ENCODE measurements at places on chromosomes 4 and X.

- no peak for DNase-seq
These were observed 141.5 kb downstream of the CAMK2D start for GRCh38 chr4:113620032-113620431.

- DNase-seq, result no peak
These were observed 90.8 kb upstream of the SMARCAD1 start for GRCh38 chr4:94116842-94117241.

DNA sequence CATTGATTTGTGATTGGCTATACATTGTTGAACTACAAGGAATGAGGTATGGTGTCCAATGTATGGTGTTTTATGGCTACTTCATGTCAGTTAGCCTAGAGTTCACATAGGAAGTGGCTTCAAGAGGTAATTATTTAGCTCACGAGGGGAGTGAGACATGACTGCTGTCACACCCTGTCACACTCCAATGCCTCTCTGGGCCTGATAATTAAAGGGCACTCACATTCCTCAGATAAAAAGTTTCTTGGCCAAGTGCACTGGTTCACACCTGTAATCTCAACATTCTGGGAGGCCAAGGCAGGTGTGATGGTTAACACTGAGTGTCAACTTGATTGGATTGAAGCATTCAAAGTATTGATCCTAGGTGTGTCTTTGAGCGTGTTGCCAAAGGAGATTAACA, 65.0 kb upstream of the DDX60 start:
- DNase-seq, result no peak

DNA sequence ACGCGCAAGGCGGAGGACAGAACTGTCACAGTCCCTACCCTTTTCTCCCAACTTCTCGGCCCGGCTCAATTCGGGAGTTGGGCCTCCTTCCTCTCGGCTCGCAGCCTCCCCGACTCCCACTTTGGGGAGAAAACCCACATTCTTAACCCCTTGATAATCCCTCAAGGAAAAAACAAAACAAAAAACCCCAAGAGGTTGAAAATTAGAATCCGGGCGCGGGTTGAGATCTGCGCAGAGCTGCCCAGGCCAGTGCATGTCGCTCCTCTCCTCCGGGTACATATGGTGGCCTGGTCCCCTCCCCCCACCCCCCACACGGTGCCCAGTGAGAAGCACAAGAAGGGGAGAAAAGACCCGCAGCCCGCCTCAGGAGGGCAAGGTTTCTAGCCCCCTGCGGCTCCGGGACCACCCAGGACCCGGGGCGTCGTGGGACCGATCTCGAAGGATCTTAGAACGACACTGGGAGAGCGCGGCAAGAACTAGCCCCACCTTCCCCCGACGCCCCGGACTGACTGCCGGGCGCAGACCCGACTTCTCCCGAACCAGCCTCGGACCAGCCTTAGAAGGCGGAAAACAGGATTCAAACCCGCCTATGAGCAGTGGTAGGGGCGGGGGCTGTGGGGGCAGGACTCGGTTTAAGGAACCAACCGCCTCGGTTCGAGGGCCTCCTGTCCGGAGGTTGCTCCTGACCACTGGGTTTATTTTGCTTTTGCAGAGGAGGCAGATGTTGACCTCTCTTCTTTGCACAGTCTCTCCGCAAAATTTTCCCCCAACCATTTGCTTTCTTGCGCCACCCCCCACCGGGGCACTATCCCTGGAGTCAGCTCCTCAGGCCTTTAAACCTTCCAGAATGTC, 2.5 kb upstream of the PDGFRA start:
- DNase-seq, result peak; percentile 44

- no peak for DNase-seq
These were observed 198.1 kb upstream of the F9 start for GRCh38 chrX:139332441-139332840.

DNA sequence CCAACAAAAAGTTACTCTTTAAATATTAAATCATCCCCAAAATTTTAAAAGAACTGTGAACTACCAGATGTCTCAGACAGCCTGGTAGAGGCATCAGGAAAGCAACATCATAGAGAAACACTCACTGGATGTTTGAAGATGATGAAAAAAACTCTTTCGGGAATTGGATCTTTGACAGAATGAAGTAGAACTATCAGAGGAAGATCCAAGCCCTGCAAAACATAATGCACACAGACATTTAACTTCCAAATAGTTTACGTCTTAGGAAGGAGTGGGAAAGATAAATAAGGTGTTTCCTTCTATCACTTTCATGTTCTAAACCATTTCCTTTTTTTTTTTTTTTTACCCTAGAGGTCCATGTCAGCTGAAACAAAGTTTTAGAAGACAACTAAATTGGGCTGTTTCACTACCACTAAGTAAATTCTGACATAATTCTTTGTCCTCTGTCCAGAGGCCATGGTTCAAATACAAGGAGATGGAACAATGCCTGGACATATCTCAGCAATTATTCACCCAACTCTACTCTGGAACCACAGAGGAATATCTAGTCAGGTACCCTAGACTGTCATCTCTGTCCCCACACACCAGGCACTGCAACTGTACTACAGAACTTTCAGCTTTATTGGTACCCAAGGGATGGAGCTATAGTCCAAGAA, 217.7 kb upstream of the INTU start:
- no peak for DNase-seq

DNA sequence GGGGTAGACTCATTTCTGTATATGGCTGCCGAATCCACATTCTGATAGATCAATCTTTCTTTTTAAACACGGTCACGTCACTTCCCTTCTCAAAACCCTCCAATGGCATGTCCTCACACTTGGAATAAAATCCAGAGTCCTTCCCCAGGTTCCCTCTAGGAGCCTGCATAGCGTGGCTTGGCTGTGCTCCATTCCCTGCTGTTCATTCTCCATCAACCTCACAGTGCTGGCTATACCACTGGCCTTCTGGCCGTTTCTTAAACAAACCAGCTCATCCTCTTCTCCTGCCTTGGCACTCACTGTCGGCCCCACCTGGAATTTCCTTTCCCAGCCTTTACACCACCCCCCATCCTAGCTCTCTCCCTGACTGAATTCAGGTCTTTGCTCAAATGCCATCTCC, 77.1 kb downstream of the RBM47 start:
- no peak for DNase-seq

DNA sequence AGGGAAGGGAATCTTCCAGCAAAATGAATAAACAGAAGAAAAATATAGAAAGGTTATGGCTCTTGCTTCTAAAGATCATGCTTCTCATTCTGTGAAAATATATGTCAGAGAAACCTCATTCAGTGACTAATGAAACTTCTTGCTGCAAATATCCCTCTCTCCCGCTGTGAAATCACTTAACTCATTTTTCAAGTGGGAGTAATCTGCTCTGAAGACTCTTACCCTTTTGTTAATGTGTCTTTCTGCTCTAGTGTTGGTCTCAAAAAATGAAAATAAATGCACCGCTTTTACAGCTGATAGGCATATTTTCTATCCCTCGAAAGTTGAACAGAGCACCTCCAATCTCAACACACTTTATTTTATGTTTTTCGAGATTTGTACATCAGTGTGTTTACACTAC, 252.3 kb downstream of the NLGN4X start:
- DNase-seq, result no peak

DNA sequence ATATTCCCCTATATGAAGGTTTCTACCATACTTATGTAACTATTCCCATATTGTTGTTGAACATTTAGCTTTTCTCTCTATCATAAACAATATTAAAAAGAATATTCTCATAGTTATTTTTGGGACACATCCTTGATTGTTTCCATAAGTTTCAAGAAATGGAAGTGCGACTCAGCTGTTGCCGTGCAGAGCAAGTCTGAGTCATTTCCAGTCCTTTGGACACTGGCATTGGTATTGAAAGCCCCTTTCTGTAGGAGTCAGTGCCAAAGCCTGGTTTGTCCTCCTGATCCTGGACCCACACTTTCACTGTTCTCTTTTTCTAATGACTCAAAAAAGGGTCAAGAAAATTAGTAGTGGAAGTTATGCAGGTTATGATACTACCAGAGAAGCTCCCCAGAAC, 108.3 kb upstream of the DIAPH2 start:
- peak; percentile 44 for DNase-seq

DNA sequence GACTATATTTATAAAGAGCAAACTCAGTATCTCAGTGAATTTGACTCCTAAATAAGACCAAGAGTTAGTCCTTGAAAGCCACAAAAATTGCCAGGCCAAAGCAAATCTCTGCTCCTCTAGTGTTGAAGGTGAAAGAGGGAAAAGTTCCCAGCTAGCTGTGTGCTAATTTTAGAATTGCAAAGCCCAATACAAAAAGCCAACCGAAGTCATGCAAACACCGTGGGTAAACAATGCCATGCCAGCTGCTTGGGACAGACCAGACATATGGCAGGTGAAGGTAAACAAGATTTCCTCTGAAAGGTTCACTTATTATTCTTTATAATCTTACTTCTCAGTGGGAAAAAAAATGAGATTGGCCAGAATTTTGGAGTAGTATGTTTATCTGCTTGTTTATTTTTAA, 80.5 kb upstream of the LNX1 start:
- no peak for DNase-seq

- no peak for DNase-seq
These were observed 297.6 kb upstream of the STS start for GRCh38 chrX:6849716-6850414.

- no peak for DNase-seq
These were observed 33.2 kb downstream of the FGFRL1 start for GRCh38 chr4:1044469-1045192.

- no peak for DNase-seq
These were observed 13.8 kb downstream of the DGKQ start for GRCh38 chr4:959338-960139.

- no peak for DNase-seq
These were observed 5.1 kb downstream of the ANXA3 start for GRCh38 chr4:78556665-78557064.

- no peak for DNase-seq
These were observed 3.2 kb downstream of the CASP3 start for GRCh38 chr4:184645904-184646610.

GRCh38 chr4:104235967-104236366, 258.7 kb downstream of the CXXC4 start:
- DNase-seq, result no peak

GRCh38 chr4:116361790-116362189, 723.6 kb downstream of the TRAM1L1 start:
- DNase-seq, result no peak

- no peak for DNase-seq
These were observed 94.4 kb upstream of the AMOT start for GRCh38 chrX:112935029-112935428.

DNA sequence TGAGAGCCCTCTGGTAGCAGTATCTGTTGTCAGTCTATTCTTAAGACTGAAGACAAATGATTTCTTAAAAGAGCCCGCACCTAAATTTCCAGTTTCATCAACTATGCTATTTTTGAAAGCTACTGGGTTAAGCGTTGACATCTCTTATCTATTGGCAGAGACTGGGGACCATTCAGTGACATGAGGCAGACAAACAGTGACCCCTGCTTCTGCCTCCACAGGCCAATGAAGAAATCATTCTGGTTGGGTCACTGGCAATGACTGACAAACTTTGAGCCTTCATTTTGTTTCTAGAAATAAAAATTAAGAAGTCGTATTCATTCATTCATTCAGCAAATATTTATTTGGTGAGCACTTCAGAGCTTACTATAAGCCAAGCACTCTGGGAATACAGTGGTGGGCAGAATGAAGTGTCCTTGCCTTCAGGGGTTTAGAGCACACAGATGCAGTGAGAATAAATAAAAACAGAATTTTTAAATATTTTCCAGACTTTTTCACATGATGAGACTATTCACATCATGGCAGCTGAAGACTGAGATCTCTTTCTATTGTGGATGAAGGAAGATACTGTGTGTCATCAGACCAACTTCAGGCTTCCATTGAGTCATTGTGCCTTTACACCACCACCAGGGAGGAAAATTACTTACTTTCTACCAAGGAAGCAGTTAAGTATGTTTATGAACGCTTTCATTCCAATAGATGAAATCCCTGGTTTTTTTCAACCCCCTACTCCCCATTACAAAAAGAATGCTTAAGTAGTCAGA, 36.0 kb downstream of the SORBS2 start:
- no peak for DNase-seq

DNA sequence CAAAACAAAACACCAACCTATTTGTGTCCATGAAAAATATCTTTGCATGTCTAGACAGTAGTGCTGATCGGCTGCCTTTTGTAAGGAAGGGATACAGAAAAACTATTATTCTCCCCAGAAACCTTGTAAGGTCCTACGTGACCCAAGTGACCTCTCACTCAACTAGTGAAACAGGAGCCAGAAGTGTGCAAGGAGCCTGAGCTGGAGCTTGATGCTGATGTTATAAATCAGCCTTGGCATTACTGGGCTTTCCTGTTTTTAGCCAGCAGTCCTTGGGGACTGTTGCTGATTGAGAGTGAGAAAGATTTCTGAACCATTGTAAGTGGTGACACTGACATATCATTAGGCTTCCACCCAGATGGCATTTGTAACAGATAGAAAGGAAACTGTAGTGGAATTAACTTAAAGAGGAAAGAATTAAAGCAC, 100.8 kb upstream of the LIMCH1 start:
- no peak for DNase-seq

DNA sequence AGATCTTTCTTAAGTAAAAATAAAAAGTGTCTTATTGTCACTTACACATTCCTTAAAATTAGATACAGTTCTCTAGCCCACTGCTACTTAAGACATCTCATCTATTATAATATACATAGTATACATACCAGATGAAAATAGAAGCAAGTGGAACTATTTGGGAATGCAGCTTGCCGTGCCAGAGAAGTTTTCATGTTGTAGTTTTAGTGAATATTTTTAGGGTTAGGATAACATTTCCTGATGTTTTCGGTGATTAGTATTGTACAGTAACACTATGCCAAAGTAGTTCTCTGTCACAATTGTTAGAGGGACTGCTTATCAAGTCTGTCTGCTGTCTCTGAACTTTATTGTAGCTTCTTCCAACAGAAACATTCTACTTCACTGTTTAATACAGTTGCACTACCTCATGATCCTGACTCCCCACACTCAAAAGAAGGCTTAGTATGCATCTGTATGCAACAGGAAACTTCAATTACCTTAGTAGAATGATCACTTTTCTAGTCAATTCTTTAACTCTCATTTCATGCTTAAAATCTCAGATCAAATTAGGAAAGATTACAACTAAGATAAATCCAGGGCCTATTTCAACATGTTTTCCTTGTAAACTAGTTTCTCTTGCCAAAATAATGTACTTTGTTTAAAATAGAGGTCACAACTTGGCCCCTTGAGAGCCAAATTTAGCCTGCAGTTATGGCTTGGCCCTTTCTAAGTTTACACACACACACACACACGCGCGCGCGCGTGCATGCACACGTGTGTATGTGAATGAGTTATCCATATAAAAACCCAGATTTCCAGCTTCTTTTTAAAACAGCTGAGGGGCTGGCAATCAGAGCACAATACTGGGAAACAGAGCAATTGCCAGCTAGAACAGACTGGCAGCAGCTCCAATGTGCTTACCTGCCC, 42.3 kb upstream of the SRPX start:
- DNase-seq, result no peak

- DNase-seq, result no peak
These were observed 40.4 kb upstream of the PDHA1 start for GRCh38 chrX:19303256-19303880.

- peak; percentile 46 for DNase-seq
These were observed 85.0 kb upstream of the FAM241A start for GRCh38 chr4:112060212-112060611.

- DNase-seq, result peak; percentile 29
These were observed 81.4 kb downstream of the FBXW7 start for GRCh38 chr4:152454398-152455011.

GRCh38 chr4:62366939-62367338, 1166.8 kb downstream of the ADGRL3 start:
- peak; percentile 22 for DNase-seq

- DNase-seq, result no peak
These were observed 57.5 kb downstream of the MAML3 start for GRCh38 chr4:140096483-140096861.

All from suppressor macrophage treated with lipopolysaccharide for 4 hours (primary cell).